ENCODE measurements at places on chromosomes 4 and X.

DNA sequence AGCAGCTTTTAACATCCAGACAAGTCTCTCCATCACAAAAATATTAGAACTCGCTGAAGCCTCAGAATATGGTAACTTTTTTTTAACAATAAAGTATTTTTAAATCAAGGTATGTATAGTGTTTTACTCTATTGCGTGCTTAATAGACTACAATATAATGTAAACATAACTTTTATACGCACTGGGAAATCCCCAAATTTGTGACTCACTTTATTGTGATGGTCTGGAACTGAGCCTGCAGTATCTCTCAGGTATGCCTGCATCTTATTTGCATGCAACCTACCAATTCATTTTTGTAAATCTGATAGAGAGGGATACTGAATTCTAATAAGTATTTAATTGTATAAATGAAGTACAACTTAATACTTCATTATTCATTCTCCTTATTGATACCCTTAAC, 823.5 kb downstream of the ADGRL3 start:
- DNase-seq, result no peak

- DNase-seq, result peak; percentile 70
Observed at GRCh38 chr4:128979934-128980333, 113.4 kb downstream of the SCLT1 start.

GRCh38 chr4:166091912-166092510, 219.0 kb downstream of the TLL1 start:
- DNase-seq, result peak; percentile 16

DNA sequence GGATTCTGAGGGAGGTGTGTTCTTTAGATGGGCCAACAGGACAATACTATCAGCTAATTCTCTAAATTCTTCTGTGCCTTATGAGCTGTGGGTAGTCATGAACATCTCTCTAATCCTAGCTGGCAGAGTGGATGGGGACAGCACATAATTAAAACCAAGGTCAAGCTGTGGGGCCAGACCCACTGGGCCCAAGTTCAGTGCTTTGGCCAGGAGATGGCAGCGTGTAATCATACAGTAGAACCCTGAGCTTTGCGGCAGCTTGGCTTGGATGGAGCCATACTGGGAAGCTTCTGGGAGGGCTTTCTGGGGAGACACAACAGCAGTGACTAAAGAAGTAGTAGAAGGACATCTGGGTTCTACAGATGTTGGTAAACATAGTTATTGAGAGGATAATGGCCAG, 140.3 kb upstream of the CXCL13 start:
- no peak for DNase-seq

DNA sequence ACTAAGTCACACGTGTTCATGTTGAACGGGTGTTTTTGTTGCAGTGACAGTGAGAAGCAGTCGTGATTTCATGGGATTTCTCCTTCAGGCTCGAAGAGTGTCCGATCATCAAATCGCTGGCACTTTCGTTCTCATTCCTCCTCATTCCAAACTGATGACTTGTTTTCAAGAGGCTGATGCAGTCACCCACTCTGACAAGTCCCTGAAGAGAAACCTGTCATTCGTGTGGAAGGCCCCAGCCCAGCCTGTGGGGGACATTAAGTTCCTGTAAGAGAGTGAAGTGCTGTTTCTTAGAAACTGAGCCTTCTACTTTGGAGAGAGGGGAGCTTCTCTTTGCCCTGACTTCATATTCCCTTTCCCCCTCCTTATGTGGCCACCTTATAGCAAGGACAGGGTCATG, 8.0 kb downstream of the REELD1 start:
- no peak for DNase-seq

DNA sequence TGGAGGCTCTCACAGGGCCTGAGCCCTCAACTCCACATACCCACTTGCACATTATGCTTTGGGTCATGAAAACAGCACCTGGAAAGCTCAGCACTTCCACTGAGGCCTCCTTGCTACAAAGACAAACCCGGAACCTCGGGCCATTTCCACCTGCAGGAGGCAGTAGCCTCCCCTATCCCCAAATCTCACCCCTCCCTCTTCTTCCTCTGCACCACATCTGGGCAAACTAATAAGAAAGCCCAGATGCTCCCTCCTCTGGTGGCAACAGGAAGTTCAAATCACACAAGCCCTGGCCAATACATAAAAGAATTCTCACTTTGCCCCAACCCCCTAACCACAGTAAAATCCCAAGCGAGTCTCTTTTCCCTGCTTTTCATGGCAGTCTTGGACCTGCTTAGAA, 136.4 kb downstream of the MAPK10 start:
- no peak for DNase-seq

DNA sequence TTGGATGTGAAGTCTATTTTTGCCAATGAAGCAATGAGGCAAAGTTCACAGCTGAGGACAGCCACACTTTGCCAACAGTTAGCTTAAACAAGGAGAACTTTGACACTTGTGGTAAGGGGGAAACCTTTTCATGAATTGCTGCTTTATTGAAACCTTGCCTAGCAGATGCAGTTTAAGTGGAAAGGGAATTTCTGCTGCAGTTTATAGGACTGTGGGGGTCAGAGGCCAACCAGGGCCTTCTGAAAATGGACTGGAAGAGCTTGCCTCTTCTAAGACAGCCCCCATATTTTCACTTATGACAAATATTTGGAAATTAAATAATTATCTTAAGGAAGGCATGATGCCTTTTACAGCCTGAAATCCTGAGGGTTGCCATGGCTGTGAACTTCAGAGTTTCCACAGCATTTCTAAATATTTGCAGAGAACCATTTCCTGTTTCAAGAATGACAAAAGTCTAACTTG, 550.3 kb downstream of the RAB28 start:
- DNase-seq, result no peak

- DNase-seq, result no peak
Observed at GRCh38 chrX:142149919-142150318, 55.2 kb downstream of the MAGEC2 start.

DNA sequence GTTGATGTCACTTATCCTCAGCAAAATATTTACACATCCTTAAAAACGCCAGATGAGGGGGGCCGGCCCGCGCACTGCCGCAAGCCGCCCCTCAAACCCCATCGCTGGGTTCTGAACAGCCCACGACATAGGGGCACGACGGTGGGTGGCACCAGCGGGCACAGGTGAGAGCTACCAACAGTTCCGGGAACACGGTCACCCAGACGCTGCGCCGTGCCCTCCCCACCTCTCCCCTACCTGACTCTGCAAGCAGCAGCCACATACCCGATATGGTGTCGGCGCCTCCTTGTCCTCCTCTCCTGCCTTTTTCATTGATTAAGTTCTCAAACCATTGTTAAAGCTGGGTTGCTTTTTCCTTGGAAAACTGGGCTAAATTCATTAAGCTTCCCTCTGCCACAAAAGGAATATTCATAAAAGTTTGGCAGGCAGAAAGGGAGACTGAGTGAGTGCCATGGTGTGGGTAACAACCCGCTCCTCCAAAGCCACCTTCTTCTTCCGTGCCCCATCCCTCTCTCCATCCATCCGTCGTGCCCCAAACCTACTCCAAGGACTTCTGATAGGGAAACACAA, 1.4 kb downstream of the RAI2 start:
- no peak for DNase-seq

DNA sequence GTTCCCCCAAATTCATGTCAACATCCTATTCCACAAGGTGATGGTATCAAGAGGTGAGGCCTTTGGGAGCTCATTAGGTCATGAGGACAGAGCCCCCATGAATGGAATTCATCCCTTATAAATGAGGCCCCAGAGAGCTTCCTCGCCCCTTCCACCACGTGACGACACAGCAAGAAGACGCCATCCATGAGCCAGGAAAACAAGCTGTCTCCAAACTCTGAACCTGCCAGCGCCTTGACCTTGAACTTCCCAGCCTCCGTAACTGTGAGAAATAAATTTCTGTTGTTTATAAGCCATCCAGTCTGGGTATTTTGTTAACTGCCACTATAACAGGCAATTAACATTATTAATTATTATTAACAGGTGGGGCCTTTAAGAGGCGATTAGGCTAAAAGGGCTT, 5.8 kb downstream of the AGA start:
- no peak for DNase-seq

DNA sequence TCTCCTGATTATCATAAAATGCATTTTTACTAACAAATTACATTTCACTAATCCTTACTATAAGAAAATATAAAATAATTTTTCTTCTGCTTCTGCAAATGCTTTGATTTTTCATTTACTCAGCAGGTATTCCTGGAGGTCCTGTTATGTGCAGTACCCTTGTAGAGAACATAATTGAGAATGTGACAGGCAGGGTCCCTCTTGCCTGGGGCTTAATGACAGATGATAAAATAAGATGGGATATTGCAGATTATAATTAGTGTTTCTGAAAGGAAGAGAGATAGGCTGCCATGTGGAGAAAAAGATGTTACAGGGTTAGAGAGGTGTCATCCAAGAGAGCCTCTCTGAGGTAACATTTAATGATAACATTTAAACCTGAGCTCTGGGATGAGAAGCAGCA, 128.9 kb downstream of the MAD2L1 start:
- no peak for DNase-seq

GRCh38 chr4:109945056-109945455, 32.4 kb downstream of the EGF start:
- no peak for DNase-seq

DNA sequence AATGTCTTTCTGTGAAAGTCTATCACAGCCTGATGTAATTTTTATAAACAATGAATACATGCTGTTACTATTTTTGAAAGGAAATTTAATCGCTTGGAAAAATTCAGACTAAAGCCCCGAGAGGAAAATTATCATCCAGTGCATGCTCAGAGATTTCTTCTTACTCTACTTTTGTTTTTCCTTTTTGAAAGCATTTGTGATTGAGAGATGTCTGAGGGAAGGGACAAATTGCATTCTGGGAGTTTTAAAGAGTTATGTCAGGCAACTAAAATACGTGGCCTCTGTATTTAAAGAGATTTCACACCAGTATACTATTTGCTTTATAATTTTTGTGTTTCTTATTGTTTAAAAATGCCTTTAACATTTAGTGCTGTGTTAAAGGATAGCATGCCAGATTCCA, 1.4 kb upstream of the ZFX start:
- no peak for DNase-seq

DNA sequence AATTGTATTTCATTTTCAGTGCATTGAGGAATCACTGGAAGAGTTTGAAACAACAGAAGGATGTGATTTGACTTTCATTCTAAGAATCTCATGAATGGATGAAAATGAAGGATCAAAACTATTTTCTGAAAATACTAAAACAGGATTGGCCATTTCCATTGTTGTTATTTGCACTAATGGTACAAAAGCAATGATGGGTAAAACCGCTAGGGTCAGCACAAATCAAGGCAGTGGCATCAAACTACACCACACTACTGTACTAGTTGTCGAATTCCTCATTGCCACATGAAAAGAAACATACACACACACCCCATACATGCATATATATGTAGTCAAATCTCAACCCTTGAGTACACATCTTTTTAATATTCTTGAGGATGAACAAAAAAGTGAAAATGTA, 24.7 kb upstream of the CENPVL3 start:
- DNase-seq, result no peak

DNA sequence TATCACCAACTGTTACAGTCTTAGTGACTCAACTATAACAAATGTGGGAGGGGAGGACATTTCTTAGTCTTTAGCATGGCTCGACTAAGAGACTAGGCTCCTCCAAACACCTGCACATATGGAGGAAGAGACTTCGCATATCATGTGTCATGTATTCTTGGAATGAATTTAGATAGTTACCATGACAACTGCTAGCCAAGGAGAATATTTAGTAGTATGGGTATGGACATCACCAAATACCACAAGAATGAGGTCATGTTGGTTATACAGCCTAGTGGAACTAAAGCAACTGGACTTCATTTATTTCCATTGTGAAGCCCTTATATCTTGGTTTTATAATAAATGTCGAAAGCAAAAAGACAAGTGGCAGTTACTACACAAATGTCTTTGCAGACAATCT, 512.3 kb downstream of the CFAP47 start:
- DNase-seq, result no peak

DNA sequence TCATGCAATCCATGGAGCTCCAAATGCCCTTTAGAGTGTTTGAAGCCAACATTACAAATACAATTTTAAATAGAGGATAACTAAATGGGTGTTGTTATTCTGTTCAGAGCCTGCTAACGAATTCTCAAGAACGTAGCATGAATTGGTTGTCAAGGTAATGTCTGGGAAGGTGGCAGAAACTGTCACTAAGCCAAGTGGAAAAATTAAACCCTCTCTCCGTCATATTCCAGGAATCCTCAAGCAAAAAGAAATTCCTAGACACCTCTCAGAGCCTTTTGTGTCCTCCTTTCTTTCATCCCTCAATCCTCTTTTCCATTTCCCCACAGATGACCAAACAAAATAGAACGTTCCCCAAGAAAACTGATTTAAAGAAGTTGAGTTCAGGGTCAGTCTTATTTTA, 204.0 kb downstream of the MID1 start:
- no peak for DNase-seq

GRCh38 chr4:144757969-144758368, 112.0 kb downstream of the HHIP start:
- no peak for DNase-seq
